Stimulated activated CD4-positive, alpha-beta T cell treated with anti-CD3 and anti-CD28 coated beads, Interleukin-1b, Interleukin-23, amount 100 ng/mL, for 1 hour (primary cell): ENCODE measurements at places on chromosomes 7 and 10.

DNA sequence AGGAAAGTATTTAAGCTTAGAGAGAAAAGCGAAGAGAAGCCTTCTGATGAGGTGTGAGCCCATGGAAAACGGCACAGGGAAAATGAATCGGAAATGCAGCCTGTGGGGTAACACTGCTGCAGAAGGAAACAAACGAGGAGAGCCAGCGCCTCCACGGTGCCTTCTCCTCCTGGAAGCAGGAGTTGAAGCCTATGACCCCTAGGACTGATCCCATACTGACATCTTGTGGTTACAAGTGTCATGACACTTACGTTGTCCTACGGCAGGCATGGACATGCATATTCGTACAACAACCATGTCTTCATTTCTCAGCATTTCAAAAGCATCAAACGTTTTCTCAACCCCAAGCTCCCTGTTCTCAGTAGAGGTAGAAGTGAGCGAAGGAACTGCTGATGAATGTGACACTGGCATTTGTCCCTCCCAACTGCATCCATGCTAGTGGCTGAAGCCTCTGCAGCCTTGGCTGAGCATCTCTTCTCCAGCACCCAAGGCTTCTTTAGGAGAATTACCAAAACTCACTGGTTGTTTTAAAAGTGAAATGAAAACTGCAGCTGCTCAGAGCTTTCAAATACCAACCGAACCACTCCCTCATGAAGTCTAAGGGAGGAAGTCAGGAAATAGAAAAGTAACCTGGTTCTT is 160.2 kb downstream of the JAZF1 start:
- DNase-seq, result no peak

DNA sequence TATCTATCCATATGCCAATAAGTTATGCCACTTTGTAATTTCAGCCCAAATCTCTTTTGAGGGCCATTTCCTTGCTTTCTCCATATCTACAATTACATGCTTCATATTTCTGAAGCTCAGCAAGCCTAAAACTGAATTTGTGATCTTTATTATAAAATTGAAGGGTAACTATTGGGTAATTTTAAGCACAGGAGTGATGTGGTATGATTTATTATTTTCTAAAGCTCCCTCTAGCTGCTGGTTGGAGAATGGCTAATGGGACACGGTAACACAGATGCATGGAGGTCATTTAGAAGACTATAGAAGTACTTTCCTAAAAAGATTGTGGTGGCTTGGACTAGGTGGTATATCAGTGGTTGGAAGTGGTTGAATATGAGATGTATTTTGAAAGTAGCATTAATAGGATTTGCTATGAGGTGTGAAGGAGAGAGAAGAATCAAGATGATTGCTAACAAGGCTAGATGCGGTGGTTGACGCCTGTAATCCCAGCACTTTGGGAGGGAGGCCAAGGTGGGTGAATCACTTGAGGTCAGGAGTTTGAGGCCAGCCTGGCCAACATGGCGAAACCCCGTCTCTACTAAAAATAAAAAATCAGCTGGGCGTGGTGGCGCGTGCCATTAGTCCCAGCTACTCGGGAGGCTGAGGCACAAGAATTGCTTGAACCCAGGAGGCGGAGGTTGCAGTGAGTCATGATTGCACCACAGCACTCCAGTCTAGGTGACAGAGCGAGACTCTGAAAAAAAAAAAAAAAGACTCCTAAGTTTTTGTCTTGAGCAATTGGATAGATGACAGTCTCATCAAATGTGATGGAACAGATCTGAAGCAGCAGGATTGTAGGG is 13.9 kb downstream of the KLHDC10 start:
- no peak for DNase-seq

- no peak for DNase-seq
These were observed 625.7 kb upstream of the ANKRD30A start for GRCh38 chr10:36499693-36500092.

GRCh38 chr7:20561908-20562307 is 53.6 kb upstream of the ABCB5 start:
- no peak for DNase-seq

DNA sequence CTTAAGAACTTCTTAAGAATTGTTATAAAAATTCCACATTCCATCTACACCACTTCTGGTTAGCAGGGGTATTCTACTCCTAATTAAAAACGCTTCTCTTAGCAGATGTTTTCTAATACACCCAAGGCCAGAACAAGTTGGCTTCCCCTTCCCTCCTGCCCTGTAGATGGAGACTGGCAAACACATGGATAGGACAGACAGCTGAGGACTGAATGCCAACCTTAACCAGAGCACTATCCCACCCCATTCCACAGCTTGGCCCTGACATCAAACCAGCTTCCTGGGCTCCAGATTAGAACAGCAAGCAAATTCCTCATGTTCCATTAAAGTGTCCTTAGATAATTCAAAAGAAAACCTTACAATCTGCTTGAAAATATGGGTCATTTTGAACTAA is 56.6 kb upstream of the IL6 start:
- DNase-seq, result no peak

DNA sequence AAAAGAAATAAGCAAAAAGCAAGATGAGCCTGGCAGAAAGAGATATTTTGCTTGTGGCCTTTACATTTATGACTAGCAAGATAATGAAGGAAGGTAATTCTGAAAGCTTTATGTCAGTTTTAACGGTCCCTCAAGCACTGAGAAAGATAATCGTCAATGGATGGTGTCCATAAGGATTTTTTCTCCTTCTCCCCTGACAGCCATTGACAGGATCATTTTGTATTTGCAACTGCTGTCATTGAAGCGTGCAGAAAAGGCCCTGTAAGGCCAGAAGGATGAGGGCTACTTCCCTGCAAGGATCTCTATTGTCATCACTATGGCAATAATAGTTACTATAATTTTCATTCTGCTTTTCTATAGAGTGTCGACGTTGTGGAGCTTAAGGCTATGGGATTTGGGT is 994 bp upstream of the LRGUK start:
- DNase-seq, result no peak

GRCh38 chr10:101229266-101230182 is at the start of gene LBX1:
LBX1 (minus strand) TSS chr10:101229463; CDS start chr10:101228815, 648 bp downstream.
- no peak for DNase-seq

DNA sequence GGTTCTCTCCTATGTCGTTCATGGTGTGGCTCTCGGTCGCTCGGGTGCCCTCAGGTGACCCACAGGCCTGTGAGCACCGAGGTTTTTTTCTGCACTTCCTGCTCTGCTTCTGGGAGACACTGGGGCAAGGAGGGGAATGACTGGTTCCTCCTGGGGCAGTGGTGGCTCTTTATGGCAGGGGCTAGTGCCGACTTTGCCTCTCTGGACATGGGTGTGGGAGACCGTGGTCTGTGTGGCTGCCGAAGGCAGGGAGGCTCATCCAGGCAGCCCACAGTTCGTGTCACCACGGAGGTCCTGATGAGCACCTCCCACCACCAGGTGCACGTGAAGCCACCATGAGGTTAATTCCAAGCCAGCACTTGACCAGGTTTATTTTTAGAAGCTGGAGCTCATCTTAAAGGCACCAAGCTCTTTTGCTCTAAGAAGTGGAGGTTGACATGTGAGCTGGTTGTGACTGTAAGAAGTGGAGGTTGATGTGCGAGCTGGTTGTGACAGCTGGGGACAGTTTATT is 24.7 kb upstream of the DPYSL4 start:
- no peak for DNase-seq

DNA sequence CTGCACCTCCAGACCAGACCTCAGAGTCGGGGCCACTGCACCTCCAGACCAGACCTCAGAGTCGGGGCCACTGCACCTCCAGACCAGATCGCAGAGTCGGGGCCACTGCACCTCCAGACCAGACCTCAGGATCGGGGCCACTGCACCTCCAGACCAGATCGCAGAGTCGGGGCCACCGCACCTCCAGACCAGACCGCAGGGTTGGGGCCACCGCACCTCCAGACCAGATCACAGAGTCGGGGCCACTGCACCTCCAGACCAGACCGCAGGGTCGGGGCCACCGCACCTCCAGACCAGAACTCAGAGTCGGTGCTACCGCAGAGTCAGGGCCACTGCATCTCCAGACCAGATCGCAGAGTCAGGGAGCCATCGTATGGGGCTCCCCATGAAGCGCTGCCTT is 105.9 kb downstream of the ACTR3B start:
- no peak for DNase-seq

- no peak for DNase-seq
These were observed 1.1 kb downstream of the HOXA2 start for GRCh38 chr7:27101171-27101956.

DNA sequence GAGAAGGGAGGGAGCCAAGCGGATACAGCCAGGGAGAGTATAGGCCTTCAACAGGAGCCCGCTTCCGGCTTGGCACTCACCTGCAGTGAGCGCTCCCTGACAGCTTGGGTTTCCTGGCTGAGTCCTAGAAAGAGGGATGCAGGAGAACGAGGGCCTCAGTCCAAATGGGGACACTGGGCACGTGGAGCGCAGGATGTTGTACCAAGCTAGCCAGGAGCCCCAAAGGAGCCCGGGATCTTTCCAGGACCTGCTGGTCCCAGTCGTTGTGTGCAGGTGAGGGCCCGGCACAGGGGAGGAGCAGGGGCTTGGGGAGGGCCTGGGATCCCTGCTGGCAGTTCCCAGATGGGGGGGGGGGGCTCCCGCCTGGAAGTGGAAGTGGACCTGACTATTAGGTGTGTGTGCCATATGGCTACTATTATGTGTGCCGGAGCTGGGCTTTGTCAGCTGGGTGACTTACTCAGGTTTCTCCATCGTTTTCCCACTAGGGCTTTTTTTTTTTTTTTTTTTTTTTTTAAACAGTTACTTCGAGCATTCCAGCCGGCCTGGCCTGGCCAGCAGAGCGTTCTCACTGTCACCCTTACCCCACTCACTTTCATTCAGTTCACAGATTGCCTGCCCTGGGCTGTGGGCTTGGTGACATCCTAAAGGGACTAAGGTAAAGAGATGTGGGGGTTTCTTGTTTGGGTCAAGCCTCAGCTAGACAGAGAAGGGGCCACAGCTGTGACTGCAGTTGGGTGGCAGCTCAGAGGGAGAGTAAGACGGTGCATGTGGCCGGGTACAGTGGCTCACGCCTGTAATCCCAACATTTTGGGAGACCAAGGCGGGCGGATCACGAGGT is 3.8 kb downstream of the AGAP3 start:
- no peak for DNase-seq

- DNase-seq, result no peak
These were observed 37.3 kb downstream of the PAX2 start for GRCh38 chr10:100782461-100783244.

DNA sequence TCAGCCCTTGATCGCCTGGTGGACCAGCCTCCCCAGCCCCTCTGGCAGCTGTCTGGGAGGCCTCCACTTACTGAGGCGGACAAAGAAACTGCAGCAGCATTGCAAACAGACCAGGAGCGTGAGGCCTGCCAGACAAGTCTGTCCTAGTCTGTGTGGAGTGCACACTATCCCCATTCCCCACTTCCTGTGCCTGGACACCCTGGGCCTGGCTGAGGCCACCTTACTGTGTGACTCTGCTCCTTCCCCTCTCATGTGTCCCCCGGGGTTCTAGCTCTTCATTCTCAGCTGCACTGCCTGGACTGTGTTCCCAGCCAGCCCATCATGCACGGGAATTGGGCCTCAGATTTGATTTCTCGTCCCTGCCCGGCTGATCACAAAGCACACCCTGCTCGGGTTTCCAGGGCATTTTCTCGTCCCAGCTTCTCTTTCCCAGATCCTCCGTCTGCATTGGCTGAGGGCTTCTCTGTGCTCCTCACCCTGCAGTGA is 16.7 kb upstream of the C10orf90 start:
- DNase-seq, result no peak

- DNase-seq, result no peak
These were observed 578.2 kb downstream of the PARD3 start for GRCh38 chr10:34236931-34237330.

DNA sequence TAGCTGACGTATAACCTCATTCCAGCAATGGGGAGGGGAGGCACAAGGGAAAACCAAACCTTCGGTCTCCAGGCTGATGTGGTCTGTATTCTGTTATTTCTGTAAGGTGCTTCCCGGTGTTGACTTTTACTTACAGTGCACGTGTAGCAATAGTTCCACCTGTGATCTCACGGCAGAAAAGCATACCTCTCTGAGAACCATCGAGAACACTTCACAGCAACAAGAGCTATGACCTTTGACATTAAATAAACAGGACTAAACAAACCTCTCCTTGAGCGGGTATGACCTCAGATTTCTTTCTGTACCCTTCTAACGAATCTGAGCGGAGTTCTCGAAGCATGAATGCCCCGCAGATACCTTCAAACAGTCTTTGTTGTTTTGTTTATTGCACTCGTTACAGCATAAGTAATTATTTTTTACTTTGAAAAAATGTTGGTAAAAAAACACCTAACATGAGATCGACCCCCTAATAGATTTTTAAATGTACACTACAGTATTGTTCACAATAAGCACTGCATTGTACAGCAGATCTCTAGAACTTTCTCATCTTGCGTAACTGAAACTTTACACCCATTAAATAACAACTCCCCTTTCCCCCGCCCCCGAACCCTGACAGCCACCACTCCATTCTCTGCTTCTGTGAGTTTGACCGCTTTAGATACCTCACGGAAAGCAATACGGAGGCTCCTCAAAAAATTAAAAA is 282.3 kb downstream of the GATA3 start:
- no peak for DNase-seq

DNA sequence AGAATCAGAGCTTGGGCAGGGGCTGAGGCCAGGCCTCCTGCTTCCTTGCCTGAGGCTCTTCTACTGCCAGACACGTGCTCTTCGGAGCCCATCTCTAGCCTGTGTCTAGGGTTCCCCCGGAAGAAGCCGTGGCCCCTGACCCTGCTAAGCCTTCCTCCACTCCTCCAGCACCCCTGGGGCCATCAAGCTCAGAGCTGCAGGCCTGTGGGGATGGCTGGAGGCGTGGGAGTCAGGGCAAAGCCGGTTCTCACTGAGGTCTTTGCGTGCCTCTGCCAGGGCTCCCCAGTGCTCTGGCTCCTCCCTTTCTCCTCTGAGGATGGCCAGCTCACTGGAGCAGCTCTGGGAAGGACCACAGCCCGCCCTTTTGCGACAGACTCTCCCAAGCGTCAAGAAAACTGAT is 34.4 kb downstream of the GHRHR start:
- DNase-seq, result no peak

DNA sequence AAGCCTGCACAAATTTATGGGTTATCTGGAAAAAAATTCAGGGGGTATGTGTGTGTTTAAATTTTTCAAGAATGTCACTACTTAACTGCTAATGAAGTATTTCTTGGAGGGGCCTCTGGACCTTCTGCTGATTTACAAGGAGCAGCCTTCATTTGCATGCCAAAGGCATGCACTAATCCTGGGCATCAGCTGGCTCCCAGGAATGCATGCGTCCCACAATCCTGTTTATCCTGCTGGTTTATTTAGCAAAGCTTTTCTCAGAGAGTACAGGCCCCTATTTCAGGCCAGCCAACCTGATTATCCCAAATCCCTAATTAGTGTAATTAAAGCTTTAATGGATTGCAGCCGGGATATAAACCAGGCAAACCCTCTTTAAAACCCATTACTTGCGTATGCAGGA is 170.4 kb downstream of the TAX1BP1 start:
- no peak for DNase-seq

DNA sequence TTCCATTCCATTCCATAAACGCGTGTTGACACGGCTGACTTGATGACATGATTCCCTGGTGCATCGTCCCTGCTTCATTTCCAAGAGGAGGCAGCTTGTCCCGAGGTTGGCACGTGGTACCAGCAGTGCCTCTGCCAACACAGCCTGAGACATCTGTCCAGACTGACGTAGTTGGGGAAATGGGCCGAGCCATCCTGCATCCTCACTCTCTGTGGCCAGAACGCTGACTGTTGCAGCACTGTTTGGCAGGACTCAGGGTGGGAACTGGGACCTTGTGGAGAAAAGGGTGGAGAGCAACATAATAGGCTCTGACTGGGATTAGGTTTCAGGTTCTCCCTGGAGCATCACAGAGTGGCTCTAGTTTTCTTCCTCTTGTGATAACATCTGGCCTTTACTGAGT is 118.6 kb upstream of the BTBD16 start:
- no peak for DNase-seq

- DNase-seq, result no peak
These were observed 1.7 kb downstream of the STN1 start for GRCh38 chr10:103916254-103916653.
